ENCODE measurements at places on chromosomes 3 and 15. TPM values are rescaled to one million over a fixed set of nuclear protein-coding genes. Genes with fewer than 3 reads are reported as not detected.

DNA sequence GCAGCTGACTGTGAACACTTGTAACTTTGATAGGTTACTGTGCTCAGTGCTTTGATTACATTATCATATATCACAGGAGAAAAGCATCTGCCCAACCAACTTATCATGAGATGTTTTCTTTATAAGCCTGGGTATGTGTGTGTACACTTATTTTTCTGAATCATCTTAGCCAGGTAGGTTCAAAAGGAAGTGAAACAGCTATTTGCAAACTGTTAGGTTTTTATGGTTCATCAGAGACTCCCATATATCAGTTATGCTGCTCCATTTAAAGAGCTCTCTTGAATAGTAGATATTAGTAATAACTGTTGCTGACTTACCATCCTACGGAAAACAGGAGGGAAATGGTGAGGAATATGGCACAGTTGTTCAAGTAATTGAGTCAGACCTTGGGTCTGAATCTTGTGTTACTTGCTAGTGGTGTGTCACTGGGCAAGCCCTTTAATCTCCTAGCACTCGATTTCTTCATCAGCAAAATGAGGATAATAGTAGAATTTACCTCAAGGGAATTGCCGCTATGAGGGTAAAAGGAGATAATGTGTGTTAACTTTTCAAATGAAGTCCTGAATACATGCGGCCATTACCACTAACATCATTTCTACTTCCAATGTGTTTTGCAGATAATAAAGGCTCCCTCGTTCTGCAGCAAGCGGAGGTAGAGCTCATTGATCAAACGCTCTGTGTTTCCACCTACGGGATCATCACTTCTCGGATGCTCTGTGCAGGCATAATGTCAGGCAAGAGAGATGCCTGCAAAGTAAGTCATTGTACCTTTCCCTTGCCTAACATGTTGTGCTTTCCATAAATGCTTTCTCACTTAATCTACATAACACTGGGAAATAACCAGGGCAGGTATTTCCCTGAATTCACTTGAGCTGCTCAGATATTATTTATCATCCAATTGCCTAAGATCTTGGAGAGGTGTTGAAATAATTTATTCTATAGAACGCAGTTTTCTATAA lies 7.8 kb upstream of the C3orf52 start:
- H3K27me3 ChIP-seq = peaks cover 46% of the 10 kb centered on the region
- H3K4me3 ChIP-seq = no peak overlapping the region
- H3K36me3 ChIP-seq = no peaks in the 10 kb centered on the region
- no peak for DNase-seq
- H3K4me1 ChIP-seq = no peaks in the 10 kb centered on the region

DNA sequence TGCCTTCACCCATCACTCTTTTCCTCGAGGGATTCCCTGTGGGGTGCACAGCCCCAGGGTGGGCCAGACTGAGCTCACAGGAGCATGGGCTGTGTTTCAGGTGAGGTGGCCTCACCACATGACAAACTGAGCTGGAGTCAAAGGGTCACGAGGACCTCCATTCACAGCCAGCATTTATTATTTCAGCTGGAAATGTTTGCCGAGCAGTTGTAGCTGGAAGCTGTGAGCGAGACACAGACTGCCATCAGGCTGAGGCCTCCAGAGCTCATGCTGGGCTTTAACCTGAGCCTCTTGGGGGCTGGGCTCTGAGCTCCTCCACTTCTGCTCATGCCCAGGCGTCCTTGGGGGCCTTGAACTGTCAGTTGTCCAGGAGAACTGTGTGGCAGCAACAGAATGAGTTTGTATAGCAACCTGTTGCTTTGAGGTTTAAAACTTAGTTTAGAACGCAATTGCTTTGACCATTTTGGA lies 57.5 kb downstream of the FLNB start:
- H3K27me3 ChIP-seq = no peaks in the 10 kb centered on the region
- H3K36me3 ChIP-seq = no peaks in the 10 kb centered on the region
- peaks cover 5% of the 10 kb centered on the region for H3K4me1 ChIP-seq

The TRPC1 gene
- not detected for polyA plus RNA-seq

The PLA2G4E gene
- not detected for polyA plus RNA-seq

DNA sequence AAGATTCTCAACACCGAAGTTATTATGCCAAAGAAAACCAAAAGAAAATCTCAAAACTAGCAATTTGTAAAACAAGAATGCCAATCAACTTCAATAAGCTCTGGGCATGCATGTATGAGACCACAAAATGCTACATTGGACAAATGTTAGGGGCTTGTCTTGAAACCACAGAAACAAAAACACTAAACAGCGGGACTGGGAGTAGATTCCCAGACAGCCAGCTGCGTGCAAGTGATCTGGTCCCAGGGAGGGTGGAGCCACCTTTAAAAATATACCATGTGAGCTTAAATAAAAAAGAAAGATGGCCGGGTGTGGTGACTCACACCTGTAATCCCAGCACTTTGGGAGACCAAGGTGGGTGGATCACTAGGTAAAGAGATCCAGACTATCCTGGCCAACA lies 163.6 kb upstream of the PRICKLE2 start:
- no peak for DNase-seq
- H3K36me3 ChIP-seq = no peaks in the 10 kb centered on the region
- no peaks in the 10 kb centered on the region for H3K27me3 ChIP-seq
- no peak overlapping the region for H3K4me3 ChIP-seq
- no peak overlapping the region for H3K27ac ChIP-seq

- H3K27me3 ChIP-seq = no peaks in the 10 kb centered on the region
- peaks cover 36% of the 10 kb centered on the region for H3K36me3 ChIP-seq
- H3K4me1 ChIP-seq = peaks cover 22% of the 10 kb centered on the region
Observed at GRCh38 chr3:179348325-179349013, 960 bp downstream of the MFN1 start.

GRCh38 chr15:29266052-29266582 lies 3.5 kb downstream of the NSMCE3 start:
- no peaks in the 10 kb centered on the region for H3K27me3 ChIP-seq
- DNase-seq = no peak
- H3K36me3 ChIP-seq = no peaks in the 10 kb centered on the region

GRCh38 chr3:8145661-8146060 lies 356.0 kb upstream of the LMCD1 start:
- H3K36me3 ChIP-seq = no peaks in the 10 kb centered on the region
- no peak for DNase-seq
- no peak overlapping the region for H3K4me3 ChIP-seq
- H3K27ac ChIP-seq = no peak overlapping the region
- no peaks in the 10 kb centered on the region for H3K4me1 ChIP-seq
- H3K27me3 ChIP-seq = no peaks in the 10 kb centered on the region

The MUC4 gene
- polyA plus RNA-seq = not detected

The MAP6D1 gene
- polyA plus RNA-seq = 0.18 TPM

DNA sequence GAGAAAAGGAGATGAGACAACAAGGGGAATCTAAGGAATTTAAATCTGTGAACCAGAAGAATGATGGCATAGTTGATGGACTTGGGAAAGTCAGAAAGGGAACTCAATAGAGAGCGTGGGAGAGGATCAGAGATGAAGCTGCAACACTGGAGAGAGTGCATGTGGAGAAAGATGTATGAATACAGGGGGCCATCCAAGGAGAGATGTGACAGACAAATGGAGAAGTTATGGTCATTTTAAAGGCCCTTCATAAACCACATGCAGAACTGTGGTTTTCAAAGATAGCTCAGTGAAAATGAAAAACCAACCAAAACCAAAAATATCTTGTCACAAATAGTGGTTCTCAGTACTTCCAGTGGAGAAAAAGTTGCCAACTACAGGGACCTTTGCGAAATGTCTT lies 265.2 kb downstream of the SUCLG2 start:
- no peak for DNase-seq
- no peaks in the 10 kb centered on the region for H3K36me3 ChIP-seq
- H3K27ac ChIP-seq = no peak overlapping the region
- H3K4me3 ChIP-seq = no peak overlapping the region

- no peak overlapping the region for H3K4me3 ChIP-seq
- DNase-seq = no peak
- H3K4me1 ChIP-seq = peaks cover 11% of the 10 kb centered on the region
- no peaks in the 10 kb centered on the region for H3K36me3 ChIP-seq
- peaks cover 20% of the 10 kb centered on the region for H3K27me3 ChIP-seq
- no peak overlapping the region for H3K27ac ChIP-seq
Observed at GRCh38 chr3:123880998-123881561, 3.1 kb downstream of the MYLK start.

DNA sequence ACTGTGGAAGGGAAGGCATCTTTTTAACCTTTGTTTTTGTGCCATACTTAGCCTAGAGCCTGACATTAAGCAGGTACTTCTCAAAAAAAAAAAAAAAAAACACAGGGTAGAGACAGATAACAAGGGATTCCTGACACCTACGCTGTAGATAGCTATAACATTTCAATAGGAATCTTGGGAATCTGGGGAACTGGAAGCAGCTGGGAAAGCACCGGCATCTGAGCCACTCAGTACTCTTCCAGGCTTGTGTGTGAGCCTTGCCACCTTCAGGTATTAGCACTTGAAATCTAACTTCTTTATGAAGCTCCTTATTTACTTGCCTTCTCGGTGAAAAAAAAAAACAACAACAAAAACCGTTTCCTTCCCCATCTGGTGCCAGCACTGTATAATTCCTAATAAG lies 46.8 kb downstream of the PIK3CA start:
- H3K4me3 ChIP-seq = no peak overlapping the region
- no peak overlapping the region for H3K27ac ChIP-seq
- no peak for DNase-seq
- no peaks in the 10 kb centered on the region for H3K4me1 ChIP-seq
- H3K36me3 ChIP-seq = peaks cover 11% of the 10 kb centered on the region
- H3K27me3 ChIP-seq = no peaks in the 10 kb centered on the region

DNA sequence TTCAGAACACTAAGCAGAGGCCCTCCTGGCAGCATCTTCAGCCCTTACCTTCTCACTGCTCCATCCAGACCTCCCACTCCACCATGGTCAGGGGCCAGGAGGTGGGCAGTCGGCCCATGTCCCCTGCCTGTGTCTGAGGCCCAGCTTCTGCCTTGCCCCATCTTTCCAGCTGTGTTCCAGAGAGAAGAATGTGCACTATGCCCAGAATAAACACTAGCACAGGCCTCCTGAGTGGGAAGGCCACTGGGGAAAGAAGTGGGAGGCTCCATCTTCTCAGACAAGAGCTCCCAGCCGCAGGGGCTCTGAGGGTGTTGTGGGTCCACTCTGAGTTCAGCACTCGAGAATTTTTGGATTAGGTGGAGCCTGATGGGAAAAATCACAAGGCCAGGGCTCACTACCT lies 44.5 kb downstream of the ADCY5 start:
- H3K27ac ChIP-seq = no peak overlapping the region
- no peaks in the 10 kb centered on the region for H3K27me3 ChIP-seq
- DNase-seq = no peak
- no peak overlapping the region for H3K4me3 ChIP-seq
- no peaks in the 10 kb centered on the region for H3K36me3 ChIP-seq

GRCh38 chr3:127171721-127172120 lies 21.2 kb upstream of the PRR23E start:
- no peak overlapping the region for H3K4me3 ChIP-seq
- H3K36me3 ChIP-seq = no peaks in the 10 kb centered on the region
- H3K27ac ChIP-seq = no peak overlapping the region
- DNase-seq = no peak
- H3K27me3 ChIP-seq = no peaks in the 10 kb centered on the region
- H3K4me1 ChIP-seq = no peaks in the 10 kb centered on the region

GRCh38 chr15:66408675-66409282 lies 22.1 kb downstream of the MAP2K1 start:
- H3K4me1 ChIP-seq = peaks cover 72% of the 10 kb centered on the region
- H3K4me3 ChIP-seq = no peak overlapping the region
- DNase-seq = peak; percentile 95
- H3K36me3 ChIP-seq = no peaks in the 10 kb centered on the region

GRCh38 chr15:47839233-47839825 lies 122.0 kb downstream of the SEMA6D start:
- no peaks in the 10 kb centered on the region for H3K27me3 ChIP-seq
- H3K36me3 ChIP-seq = no peaks in the 10 kb centered on the region
- no peak overlapping the region for H3K27ac ChIP-seq
- H3K4me3 ChIP-seq = no peak overlapping the region
- DNase-seq = no peak

DNA sequence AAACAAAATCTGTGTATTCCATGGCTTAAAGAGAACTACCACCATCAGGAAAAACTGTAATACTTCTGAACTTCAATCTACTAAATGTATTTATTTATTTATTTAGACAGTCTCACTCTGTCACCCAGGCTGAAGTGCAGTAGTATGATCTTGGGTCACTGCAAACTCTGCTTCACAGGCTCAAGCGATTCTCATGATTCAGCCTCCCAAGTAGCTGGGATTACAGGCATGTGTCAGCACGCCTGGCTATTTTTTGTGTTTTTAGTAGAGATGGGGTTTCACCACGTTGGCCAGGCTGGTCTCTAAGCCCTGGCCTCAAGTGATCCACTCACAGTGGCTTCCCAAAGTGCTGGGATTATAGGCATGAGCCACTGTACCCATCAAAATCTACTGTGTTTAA lies 202.3 kb upstream of the POU1F1 start:
- H3K4me3 ChIP-seq = no peak overlapping the region
- no peak overlapping the region for H3K27ac ChIP-seq
- no peaks in the 10 kb centered on the region for H3K36me3 ChIP-seq
- no peaks in the 10 kb centered on the region for H3K27me3 ChIP-seq

The ECE2 gene
- not detected for polyA plus RNA-seq

GRCh38 chr3:14988988-14989394 lies 41.6 kb downstream of the NR2C2 start:
- H3K4me3 ChIP-seq = no peak overlapping the region
- DNase-seq = no peak
- peak overlapping the region; percentile 34 for H3K27ac ChIP-seq
- H3K4me1 ChIP-seq = no peaks in the 10 kb centered on the region
- H3K36me3 ChIP-seq = no peaks in the 10 kb centered on the region

The FOXL2NB gene
- polyA plus RNA-seq = not detected
